ENCODE measurements at places on chromosomes 2 and 18.

- DNase-seq, result no peak
Observed at GRCh38 chr2:159154366-159154765, 132.1 kb downstream of the WDSUB1 start.

DNA sequence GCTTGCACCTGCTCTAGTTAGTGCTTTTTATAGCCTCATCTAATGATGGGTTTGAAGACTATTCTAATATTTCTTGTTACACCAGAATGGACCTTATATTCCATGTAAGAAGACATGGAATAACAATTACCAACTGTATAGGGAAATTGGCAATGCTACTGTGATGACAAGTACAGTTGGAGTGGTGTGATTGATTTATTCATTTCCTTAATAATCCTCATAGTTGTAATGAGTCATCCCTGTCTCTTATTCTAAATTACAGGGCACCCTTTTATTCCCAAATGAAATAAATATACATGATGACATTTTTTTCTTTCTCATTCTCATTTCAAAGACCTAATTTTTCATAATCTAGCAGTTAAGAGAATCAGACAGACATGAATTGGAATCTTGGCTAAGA, 18.3 kb upstream of the TLK1 start:
- no peak for DNase-seq

GRCh38 chr2:144572977-144573376, 53.1 kb upstream of the ZEB2 start:
- no peak for DNase-seq

DNA sequence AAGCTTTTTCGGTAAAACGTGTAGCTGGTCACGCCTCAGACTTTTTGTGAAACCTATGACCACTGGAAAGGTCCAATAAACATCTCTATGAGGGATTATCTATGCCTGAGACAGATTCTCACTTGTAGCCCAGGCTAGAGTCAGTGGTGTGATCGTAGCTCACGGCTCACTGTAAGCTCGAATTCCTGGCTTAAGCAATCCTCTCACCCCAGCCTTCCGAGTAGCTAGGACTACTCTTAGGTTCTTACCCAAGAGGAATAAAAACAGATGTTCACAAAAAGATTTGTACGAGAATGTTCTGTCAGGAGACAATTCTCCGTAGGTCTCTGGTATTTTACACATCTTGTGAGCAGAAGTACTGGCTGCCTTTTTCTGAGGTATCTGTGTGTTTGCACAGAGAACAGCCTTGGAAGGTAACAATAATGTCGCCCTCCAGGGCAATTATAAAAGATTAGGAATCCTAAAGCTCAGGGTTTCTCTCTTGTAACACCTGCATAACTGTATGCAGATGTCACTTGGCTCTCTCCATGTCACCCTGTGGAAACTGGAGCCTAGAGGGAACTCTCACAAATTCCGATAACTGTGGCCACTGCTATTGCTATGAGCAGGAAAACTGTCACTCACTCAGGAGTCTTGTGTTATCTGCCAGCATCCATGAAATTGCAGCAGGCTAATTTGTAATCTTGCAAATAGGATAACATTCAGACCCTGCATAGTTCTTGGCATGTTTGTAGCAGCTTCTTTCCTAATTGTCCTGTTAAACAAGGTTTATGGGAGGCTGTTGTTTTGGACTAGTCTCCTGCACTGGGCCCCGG, 25.5 kb upstream of the RALBP1 start:
- no peak for DNase-seq

GRCh38 chr2:241224018-241224850, 35.8 kb downstream of the ANO7 start:
- DNase-seq, result no peak

DNA sequence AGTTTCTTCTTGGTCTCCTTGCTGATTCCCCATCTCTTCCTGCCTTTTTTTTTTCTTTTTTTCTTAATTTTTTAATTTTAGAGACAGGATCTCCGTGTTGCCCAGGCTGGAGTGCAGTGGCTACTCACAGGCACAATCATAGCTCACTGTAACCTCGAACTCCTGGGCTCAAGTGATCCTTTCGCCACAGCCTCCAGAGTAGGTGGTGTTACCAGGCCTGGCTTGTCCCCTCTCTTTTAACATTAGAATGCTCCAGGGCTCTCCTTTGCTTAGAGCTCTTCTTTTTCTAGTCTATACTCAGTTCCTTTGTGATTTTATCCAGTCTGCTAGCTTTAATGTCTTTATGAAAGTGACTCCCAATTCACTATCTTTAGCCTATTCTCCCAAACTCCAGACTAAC, 89.2 kb downstream of the ARHGEF33 start:
- no peak for DNase-seq

DNA sequence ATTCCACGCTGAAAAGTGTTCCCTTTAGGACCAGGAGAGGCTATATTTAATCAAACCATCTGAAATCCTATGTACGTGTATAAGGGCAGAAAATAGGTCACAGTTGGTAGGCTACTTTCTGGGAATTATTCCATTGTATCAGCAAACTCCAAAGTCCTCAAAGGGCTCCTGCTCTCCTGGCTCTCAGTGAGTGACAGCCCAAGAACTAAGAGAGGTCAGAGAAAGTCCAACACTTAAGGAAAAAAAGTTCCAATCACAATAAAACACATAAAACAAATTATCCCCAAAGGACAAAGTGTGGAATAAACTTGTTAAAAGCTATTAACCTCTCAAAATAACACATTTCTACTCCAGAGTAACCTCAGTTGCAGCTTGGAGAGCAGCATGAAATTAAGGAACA, 183.3 kb downstream of the SLC8A1 start:
- DNase-seq, result no peak

DNA sequence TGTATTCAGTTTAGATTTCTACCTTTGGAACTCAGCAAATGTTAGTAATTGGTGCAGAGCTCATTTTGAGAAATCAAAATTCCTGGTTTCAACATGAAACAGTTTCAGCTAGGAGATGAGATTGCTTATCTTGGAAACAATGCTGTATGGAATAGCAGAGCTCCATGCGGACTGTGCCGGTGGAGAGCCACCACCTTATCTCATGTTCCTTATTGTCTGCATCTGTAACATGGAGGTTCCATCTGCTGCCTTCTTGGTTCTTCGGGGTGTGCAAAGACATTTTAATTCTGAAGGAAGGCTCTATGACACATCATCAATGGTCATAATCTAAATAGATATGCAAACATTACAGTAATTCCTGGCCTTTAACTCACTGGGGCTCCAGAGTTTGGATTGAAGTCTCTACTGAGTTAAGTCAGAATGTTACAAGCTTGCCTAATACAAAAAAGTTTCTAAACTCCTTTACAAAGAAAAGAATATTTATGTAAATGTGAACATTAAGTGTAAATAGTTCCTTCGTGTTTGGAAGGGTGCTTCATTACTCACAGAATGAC, 65.3 kb downstream of the PRKRA start:
- no peak for DNase-seq

DNA sequence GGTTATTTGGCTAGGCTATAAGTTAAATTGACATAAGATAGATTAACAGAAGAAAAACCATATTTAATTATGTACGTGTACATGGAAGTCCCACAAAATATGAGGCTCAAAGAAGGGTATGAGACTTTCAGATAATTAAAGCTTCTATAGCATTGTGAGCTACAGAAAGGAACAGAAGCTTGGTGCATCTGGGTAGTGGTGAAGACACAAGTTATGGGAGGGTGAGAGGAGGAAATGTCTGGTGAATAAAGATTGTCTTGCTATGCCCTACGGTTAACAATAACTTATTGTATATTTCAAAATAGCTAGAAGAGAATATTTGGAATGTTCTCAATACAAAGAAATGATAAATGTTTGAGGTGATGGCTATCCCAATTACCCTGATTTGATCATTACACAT, 6.8 kb upstream of the FAM124B start:
- DNase-seq, result no peak

- no peak for DNase-seq
Observed at GRCh38 chr2:128410035-128410757, 91.5 kb upstream of the HS6ST1 start.

Measured in NCI-H1694 treated with DMSO at 0.1 percent for 48 hours (cell line).